ENCODE measurements at places on chromosomes 4 and X.

DNA sequence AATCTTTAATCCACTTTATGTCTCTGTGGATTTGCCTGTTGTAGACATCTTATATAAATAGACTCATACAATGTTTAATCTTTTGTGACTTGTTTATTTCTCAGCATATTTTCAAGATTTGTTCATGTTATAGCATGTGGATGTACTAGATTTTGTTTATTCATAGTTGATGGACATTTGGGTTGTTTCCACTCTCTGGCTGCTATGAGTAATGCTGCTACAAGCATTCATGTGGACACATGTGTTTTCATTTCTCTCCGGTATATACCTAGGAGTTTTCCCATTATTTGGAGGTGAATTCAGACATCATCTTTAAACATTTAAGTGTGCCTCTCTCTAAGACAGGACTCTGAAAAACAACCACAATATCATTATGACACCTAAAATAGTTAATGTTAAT is 2.3 kb downstream of the IKBKG start:
- H3K36me3 ChIP-seq: peaks cover 29% of the 10 kb centered on the region
- peak overlapping the region; percentile 47 for H3K27ac ChIP-seq
- DNase-seq: no peak
- H3K4me3 ChIP-seq: peak overlapping the region; percentile 95

DNA sequence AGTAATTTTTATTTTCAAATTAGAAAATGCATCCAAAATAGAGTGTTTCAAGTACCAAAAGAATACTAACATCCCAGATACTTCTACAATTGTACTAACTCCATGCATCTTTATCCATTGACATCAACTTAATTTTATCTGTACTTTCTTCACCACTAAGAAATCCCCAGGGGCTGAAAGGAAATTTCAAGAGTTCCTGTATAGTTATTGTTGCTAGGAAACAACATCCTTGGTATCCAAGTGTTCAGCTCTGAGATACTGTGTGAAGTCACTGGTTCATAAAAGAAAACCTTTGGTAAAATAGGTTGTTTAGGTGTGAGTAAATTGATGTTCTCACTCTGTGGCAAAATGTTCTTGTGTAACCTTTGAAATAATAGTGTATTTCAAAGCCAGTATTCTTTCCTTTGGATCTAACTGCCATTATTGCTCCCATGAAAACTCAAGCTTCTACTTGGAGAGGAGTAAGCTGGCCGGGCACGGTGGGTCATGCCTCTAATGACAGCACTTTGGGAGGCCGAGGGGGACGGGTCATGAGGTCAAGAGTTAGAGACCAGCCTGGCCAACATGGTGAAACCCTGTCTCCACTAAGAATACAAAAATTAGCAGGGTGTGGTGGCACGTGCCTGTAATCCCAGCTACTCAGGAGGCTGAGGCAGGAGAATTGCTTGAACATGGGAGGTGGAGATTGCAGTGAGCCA is 72.9 kb downstream of the COMMD8 start:
- peaks cover 9% of the 10 kb centered on the region for H3K27me3 ChIP-seq
- H3K4me3 ChIP-seq: no peak overlapping the region
- no peak overlapping the region for H3K27ac ChIP-seq
- H3K4me1 ChIP-seq: no peaks in the 10 kb centered on the region

- no peaks in the 10 kb centered on the region for H3K27me3 ChIP-seq
- no peak overlapping the region for H3K27ac ChIP-seq
- H3K4me1 ChIP-seq: no peaks in the 10 kb centered on the region
- DNase-seq: no peak
Measured at GRCh38 chrX:33138677-33139249, 72.6 kb downstream of the DMD start.

GRCh38 chr4:16001484-16001858 is 38.5 kb upstream of the FGFBP2 start:
- H3K4me3 ChIP-seq: no peak overlapping the region
- peaks cover 10% of the 10 kb centered on the region for H3K27me3 ChIP-seq
- peak; percentile 23 for DNase-seq

GRCh38 chr4:13054420-13054970 is 429.6 kb downstream of the RAB28 start:
- H3K27ac ChIP-seq: no peak overlapping the region
- H3K4me1 ChIP-seq: no peaks in the 10 kb centered on the region
- no peaks in the 10 kb centered on the region for H3K27me3 ChIP-seq
- H3K4me3 ChIP-seq: no peak overlapping the region

DNA sequence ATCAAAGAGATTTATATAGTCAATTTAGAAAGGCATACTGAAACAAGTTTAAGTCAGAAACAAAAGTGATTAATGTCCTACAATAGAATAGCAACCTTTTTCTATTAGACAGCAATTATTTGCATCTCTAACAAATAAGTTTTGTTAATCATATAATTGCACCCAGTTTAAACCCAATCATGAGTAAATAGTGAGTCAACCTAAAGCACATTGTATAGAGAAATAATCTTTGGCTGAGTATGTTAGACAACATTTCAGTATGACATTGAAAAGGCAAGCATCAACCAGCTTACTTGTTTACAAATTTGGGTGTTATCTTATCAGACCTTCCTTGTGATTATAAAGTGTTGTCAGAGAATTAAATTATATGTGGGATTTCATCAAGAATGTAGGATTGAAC is 209.5 kb downstream of the IL15 start:
- DNase-seq: no peak
- no peak overlapping the region for H3K27ac ChIP-seq
- no peaks in the 10 kb centered on the region for H3K36me3 ChIP-seq
- peaks cover 9% of the 10 kb centered on the region for H3K27me3 ChIP-seq
- H3K4me1 ChIP-seq: no peaks in the 10 kb centered on the region

DNA sequence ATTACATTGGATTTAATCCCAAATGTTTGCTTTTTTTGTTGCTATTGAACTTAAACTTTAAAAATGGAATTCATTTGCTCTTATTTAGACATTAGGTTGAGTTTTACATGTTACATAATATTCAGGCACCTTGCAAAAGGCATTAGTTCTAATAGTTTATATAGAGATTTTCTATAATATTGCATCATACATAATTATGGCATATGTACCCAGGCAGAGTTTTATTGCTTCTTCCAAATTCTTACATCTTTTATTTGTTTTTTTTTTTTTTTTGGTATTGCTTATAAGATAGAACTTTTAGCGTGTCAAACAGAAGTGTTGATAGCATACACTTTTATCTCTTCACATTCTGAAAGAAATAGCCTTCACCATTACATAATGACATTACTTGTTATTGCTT is 487.7 kb downstream of the GABRG1 start:
- H3K4me1 ChIP-seq: no peaks in the 10 kb centered on the region
- no peak overlapping the region for H3K4me3 ChIP-seq
- H3K27ac ChIP-seq: no peak overlapping the region
- no peak for DNase-seq

- no peaks in the 10 kb centered on the region for H3K27me3 ChIP-seq
- no peak for DNase-seq
- no peak overlapping the region for H3K4me3 ChIP-seq
- no peak overlapping the region for H3K27ac ChIP-seq
Measured at GRCh38 chr4:5524446-5525299, 183.7 kb downstream of the EVC2 start.

- no peak overlapping the region for H3K4me3 ChIP-seq
- no peaks in the 10 kb centered on the region for H3K27me3 ChIP-seq
- H3K36me3 ChIP-seq: peaks cover 3% of the 10 kb centered on the region
- DNase-seq: no peak
- H3K4me1 ChIP-seq: peaks cover 69% of the 10 kb centered on the region
Measured at GRCh38 chr4:48698029-48698971, 81.8 kb downstream of the FRYL start.

- DNase-seq: no peak
- H3K36me3 ChIP-seq: no peaks in the 10 kb centered on the region
- no peak overlapping the region for H3K27ac ChIP-seq
- H3K4me1 ChIP-seq: no peaks in the 10 kb centered on the region
- H3K27me3 ChIP-seq: peaks cover 43% of the 10 kb centered on the region
- no peak overlapping the region for H3K4me3 ChIP-seq
Measured at GRCh38 chr4:76270244-76271175, 19.0 kb downstream of the FAM47E start.

DNA sequence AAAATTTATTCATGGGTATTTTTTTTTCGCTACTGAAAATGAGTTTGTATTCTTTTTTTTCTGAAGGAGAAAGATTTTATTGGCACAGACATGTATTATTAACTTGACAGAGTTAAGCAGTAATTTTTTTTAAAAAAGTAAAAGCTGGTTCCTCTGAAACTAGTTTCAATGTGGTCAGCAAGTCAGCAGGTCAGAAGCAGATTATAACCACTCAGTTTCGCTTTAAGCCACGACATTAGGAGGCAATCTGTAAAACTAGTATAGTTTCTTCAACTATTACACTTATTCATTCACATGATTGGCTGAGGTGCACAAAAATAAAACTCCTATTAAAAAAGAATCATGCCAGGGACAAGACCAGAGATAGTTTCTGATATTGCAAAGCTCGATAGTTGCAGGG is 714.2 kb upstream of the PCDH7 start:
- H3K27me3 ChIP-seq: no peaks in the 10 kb centered on the region
- H3K4me1 ChIP-seq: no peaks in the 10 kb centered on the region
- no peak overlapping the region for H3K4me3 ChIP-seq
- no peaks in the 10 kb centered on the region for H3K36me3 ChIP-seq

DNA sequence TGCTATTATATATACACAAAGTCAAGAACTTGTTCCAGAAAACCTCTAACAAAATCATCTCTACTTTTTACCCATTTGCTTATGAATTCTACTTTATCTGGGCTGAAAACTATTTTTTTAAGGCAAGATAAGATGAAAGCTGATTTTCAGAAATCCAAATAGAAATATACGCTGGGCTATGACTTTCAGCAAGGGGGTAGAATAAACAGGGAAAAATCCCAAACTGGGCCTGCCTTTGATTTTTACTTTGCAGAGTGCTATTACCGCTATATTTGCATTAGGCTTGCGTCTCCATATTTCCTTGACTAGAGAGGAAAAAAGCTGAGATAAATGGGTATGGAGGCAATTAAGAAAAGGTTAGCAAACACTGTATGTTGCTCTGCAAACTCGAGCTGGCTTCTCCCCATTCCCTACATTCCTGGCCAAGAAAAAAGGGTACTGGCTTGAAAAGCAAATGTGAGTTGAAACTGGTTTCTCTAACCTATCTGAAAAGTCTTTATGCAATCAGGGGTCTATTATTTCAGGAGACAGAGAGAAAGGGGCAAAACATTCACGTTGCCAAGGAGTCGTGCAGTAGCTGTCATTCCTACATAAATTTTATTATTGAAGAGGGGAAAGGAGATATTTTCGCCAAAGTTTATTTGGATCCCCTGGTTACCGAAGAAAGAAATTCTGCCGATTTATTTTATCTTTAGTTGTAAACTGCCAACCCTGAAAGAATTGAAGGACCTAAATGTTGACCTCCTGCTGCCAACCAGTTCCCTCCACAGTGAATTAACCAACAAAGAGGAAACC is 2.2 kb downstream of the TMEM47 start:
- no peak for DNase-seq
- no peaks in the 10 kb centered on the region for H3K4me1 ChIP-seq
- H3K27ac ChIP-seq: no peak overlapping the region
- no peak overlapping the region for H3K4me3 ChIP-seq

DNA sequence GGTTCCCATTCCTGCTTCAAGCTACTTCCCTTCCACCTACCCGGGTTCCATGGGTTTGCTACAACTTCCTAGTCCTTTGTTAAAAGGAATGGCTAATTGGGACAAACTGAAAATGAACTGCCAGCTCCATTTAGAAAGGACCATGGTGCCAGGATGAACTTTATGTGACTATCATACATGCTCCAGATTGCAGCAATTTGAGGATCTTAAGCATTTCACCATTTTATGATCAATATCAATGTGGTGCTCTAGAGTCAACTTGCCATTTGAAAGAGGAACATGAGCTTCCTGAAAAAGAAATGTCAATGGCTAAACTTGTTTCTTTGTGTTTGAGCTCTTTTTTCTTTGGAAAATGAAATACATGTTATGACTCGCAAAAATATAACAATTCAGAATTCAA is 92.7 kb upstream of the IL15 start:
- H3K27me3 ChIP-seq: peaks cover 11% of the 10 kb centered on the region
- no peaks in the 10 kb centered on the region for H3K4me1 ChIP-seq
- no peak for DNase-seq
- no peak overlapping the region for H3K27ac ChIP-seq

DNA sequence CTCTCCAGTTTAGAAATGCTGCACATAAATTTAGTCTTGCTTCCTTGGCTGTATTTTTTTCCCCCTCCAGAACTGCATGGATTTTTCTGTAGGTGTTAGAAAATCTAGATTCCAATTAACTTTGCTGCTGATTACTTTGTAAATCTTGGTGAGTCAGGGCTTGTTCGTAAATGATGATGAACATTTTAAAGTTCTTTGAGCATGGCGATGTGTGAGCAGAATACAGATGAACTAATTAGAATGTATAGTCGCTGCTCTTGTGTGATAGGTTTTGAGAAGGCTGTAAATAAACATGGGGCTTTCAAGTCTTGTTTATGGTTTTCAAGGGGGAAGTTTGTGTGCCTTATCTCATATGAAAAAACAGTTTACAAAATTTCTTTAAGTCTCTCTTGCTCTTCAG is 23.3 kb downstream of the LIMCH1 start:
- H3K4me3 ChIP-seq: no peak overlapping the region
- no peak overlapping the region for H3K27ac ChIP-seq
- H3K36me3 ChIP-seq: no peaks in the 10 kb centered on the region
- DNase-seq: no peak
- H3K4me1 ChIP-seq: no peaks in the 10 kb centered on the region

- peak overlapping the region; percentile 92 for H3K27ac ChIP-seq
- peaks cover 3% of the 10 kb centered on the region for H3K36me3 ChIP-seq
- H3K4me1 ChIP-seq: peaks cover 51% of the 10 kb centered on the region
- no peaks in the 10 kb centered on the region for H3K27me3 ChIP-seq
- DNase-seq: no peak
Measured at GRCh38 chr4:56757261-56757746, 64.2 kb downstream of the SPINK2 start.

GRCh38 chr4:40782876-40783275 is 33.1 kb downstream of the NSUN7 start:
- H3K4me3 ChIP-seq: no peak overlapping the region
- H3K36me3 ChIP-seq: peaks cover 2% of the 10 kb centered on the region
- DNase-seq: no peak
- H3K27ac ChIP-seq: no peak overlapping the region

DNA sequence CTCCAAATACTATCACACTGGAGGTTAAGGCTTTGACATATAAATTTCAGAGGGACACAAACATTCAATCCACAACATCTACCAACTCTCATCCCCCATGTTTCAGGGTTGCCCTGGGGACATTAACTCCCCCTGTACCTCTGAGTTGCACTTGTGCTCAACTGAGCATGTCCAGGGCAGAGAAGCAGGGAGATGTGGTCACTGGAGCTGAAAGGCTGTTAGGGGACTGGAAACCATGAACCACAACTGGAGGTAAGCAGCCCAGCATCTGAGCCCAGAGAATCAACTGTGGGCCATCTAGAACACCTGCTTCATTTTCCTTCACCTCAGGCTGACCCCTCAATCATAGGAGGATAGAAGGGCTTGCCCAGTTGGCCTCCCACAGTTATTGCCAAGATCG is 641.1 kb downstream of the MID1IP1 start:
- H3K27me3 ChIP-seq: peaks cover 10% of the 10 kb centered on the region
- no peak overlapping the region for H3K27ac ChIP-seq

- DNase-seq: no peak
- H3K36me3 ChIP-seq: peaks cover 4% of the 10 kb centered on the region
- H3K4me3 ChIP-seq: no peak overlapping the region
- H3K27me3 ChIP-seq: peaks cover 57% of the 10 kb centered on the region
- H3K4me1 ChIP-seq: peaks cover 7% of the 10 kb centered on the region
- no peak overlapping the region for H3K27ac ChIP-seq
Measured at GRCh38 chr4:40931238-40931637, 181.5 kb downstream of the NSUN7 start.
